ENCODE measurements at places on chromosomes 12 and 14.

GRCh38 chr14:85187521-85187920 is 342.4 kb upstream of the FLRT2 start:
- no peak for DNase-seq

DNA sequence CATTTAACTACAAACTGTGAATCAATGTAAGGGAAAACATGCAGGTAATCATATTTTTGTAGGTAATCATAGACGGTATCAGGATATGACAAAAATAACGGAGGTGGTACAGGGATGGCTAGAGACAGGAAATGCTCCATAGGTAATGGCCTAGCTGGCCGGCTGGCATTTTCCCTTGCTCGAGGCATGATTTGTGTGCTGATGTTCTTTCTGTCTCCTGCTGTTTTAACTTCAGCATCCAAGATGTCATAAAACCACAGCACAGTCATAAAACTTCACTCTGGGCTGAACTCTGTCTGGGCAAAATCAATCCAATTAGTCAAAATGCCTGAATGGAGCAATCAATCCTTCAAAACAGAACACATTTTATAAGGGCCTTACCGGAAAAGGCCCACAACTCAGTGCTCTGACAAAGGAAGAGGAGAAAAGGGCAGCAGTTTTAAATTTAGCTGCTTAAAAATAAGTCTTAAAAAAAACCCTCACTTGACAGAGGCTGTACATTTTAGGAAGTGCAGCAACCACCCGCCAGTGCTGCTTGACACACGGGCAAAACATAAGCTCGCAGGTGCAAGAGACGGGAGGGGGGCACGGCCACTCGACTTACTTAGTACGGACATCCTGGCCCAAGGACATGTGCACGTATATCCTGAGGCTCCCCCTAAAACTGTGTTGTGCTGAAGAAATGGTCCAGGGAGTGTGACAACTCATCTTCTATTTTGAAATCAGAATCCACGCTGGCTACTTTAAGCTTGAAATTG is 40.5 kb upstream of the GPR68 start:
- DNase-seq: peak; percentile 52

- DNase-seq: no peak
Measured at GRCh38 chr12:65881965-65882413, 57.7 kb downstream of the HMGA2 start.

DNA sequence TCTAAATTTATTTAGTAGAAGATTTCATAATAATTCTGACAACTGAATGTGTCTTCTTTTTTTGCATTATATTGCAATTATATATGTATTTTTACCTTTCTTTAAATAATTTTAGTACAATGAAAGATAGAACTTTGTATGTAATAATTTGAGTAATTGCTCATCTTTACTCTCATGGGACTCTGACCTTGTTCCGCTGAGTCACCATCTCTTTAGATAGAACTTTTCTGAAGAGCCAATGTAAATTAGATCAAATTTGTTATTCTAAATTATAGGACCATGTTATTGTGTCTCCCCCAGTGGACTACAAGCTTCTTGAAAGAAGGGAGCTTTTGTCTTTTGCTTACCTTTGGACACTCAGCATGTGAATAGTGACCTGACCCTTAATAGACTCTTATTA is 96.1 kb downstream of the TRHDE start:
- DNase-seq: no peak

DNA sequence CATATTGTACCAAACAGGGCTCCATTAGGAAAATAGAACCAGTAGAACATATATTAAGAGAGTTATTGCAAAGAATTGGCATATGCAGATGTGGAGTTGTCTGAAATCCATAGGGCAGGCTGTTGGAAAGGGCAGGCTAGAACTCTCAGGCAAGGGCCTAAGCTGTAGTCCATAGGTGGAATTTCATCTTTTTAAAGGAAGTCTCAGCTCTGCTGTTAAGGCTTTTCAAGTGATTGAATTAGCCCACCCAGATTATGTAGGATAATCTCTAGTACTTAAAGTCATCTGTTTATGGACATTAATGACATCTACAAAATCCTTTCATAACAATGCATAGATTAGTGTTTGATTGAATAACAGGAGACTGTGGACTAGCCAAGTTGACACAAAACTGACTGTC is 59.4 kb downstream of the RAD51B start:
- peak; percentile 87 for DNase-seq

- DNase-seq: no peak
Measured at GRCh38 chr12:108311605-108312004, 27.5 kb downstream of the CMKLR1 start.

GRCh38 chr12:50482571-50482970 is 22.2 kb upstream of the DIP2B start:
- no peak for DNase-seq

DNA sequence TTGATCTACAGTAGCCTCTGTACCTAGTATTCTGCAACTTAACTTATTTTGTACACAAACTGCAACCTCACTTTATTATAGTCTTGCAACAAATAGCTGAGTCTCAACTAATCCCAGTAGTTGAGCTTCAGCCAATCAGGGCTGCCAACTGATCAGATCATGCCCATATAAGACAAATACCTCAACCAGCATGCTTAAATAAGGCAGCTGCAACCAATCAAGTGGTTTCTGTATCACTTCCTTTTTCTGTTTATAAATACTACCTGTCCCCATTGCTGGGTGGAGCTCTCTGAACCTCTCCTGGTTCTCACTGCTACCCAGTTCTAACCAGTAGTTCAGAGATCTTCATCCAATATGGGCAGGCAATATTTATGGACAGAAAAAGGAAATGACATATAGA is 248.5 kb upstream of the FBXO33 start:
- no peak for DNase-seq

GRCh38 chr12:32901553-32901952 is 5.0 kb upstream of the PKP2 start:
- DNase-seq: no peak

DNA sequence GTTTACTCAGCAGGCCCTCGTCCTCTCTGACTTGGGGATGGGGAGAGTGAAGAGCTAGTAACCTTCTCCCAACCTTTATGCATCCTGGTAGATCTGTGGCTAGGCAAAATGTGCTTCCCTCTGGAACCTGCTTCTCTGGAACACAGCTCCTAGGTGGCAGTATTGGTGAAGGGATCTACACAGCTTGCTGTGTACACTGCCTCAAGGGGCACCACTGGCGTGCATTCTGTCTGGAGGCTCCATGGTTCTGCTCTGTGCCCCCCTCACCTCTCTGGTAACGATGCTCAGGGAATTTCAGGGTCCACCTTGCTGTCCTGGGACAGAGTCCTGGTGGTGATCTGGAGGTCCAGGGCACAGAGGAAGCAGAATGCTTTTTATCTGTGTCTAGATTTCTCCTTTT is 43.5 kb upstream of the KCNA5 start:
- DNase-seq: peak; percentile 39

- DNase-seq: no peak
Measured at GRCh38 chr12:13097491-13098011, 5.9 kb downstream of the GSG1 start.

GRCh38 chr14:104118006-104118844 is 20.2 kb upstream of the KIF26A start:
- no peak for DNase-seq

DNA sequence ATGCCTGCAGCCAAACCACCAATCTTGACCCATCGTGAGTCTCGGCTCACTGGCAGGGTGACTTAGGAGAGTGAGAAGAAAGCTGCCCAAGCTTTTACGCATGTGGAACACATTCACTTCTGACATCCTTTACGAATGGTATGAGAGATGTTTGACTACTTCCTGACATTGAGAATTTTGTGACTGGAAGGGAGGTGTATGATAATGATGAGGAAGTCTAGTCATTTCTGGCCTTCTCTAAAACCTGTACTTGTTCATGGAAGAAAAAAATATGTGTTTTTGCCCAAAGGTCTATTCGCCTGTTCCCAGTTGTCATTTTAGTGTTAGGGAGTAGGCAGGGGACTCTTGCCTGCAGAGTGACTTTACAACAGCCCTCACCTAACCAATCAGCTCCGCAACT is 227.2 kb upstream of the ATP2B1 start:
- DNase-seq: no peak

DNA sequence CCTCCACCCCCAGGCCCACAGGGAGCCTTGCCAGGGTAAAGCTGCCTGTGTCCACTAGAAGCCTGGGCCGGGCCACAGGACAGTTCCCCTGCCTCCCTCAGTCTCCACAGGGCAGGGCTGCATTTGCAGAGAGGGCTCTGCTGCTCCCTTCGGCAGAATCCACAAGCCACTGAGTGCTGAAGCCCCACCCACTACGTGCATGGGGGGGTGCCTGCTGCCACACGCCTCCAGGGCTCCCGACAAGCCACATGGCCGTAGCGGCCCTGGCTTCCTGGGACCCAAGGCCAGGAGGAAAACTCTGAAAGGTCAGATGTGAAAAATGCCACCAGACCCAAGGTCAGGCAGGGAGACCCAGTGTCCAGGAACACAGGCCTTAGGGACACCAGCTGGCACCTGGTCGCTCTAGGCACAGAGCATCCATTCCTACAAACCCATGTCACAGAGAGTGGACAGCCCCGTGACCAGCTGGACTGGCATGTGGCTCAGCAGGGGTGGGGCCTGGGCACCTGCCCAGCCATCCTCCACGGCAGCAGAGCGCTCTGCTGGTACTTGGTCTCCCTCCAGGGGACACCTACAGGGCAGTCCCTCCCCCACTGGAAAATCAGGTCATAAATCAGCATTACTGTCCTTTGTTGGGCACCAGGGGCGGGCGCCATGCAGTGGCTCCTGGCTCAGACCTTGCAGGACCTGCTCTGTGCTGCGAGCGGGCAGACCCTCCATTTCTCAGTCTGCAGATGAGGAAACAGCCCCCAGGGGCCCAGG is 42.9 kb downstream of the CCDC85C start:
- DNase-seq: no peak

- DNase-seq: no peak
Measured at GRCh38 chr12:8554451-8555195, 13.9 kb upstream of the CLEC4E start.

DNA sequence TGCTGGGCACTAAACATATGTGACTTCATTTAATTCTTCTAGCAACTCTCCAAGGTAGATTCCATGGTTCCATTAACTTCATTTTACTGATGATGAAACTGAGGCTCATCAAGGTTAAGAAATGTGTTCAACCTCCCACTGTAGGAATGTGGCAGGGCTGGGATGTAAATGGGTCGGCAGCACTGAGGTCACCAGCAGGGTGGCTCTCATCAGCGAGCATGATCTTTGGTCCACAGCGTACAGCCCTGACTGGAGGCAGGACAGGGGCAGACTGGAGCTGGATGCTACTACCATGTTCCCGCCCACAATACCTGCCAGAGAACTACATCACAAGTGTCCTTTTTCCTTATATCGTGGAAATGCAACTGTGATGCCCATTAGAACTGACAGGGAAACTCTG is 4.6 kb downstream of the APPL2 start:
- no peak for DNase-seq

- DNase-seq: no peak
Measured at GRCh38 chr12:102753802-102754201, 163.2 kb downstream of the PAH start.

GRCh38 chr14:56115976-56116893 is 2.0 kb upstream of the PELI2 start:
- peak; percentile 86 for DNase-seq

DNA sequence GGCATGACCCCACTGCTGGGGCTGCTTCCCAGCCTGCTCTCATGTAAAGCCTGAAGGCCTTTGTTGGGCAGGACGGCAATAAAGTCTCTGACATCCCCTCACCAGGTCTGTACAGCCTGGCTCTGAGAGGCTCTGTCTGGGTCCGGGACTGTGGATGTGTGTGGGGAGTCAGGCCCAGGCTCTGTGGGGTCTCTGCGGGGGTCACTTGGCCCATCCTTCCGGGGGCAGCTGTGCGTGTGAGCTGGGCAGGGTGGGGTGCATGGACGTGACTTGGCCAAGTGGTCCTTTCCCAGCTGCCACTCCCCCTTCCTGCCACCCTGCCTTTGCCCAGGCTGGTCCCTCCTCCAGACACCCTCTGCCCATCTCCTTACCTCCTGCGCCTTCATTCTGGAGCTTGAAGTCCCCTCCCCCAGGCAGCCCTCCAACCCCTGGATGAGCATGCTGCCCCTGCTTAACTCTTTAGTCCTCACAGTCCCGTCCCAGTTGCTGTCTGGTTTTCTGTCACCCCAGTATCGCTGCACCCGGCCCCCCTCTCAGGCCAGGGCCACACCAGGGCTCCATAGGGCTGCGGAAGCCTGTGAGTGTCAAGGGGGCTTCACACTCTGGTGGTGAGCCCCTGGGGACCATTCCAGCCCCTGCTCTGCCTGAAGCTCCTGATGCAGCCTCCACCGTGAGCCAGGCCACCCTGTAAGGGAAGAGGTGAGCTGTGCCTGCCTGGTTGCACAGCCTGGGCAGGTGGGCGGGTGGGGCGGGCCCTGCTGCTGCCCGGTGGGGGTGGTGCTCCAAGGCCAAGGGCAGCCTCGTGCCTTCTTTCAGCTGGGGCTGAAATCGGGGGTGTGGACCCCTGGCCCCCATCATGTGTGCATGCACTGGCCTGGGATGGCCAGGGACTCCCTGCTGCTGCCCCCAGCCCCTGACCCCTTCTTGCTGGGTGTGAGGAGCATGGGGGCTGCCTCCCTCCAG is 25.5 kb upstream of the KIF26A start:
- no peak for DNase-seq

DNA sequence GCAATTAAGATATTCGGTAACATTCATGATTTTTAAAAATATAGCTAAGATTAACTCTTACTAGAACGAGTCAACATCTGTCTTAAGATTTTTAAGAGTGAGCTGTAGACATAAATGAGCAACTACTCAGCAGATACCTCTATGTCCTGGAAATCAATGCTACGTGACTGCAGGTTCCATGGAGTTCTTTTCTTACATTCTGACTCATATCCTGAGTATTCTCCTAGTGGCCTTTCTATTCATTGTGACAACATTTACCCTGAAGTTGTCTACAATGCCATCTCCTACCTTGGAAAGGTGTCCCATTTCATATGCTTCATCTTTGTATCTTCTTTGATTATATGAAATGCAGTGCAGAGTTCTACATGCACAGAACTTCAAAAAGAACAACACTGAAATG is 59.9 kb downstream of the PKP2 start:
- DNase-seq: no peak

DNA sequence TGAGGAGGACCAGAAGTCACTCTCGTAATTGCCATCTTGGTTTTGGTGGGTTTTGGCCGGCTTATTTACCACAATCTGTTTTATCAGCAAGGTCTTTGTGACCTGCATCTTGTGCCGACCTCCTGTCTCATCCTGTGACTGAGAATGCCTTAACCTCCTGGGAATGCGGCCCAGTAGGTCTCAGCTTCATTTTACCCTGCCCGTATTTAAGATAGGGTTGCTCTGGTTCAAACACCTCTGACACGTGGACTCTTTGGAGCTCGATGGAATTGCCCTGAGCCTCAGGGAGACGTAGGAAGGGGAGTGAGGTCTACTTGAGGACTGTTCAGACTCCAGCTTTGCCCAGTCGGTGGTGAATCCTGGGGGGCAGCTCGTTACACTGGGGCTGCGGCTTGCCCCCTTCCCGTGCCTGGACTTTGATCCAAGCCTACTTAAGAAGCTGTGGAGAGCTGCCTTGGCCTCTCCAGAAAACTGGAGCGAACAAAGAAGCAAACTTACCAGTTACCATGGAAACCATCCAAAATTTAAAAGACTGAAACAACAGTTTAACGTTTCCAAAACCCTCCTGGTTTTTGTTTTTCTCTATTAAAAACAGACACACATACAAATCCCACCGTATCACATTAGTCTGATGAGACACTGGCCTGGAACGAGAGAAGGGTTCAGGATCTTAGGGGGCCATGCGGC is 28.0 kb downstream of the CALM1 start:
- no peak for DNase-seq

GRCh38 chr14:59772233-59772632 is 98.3 kb downstream of the RTN1 start:
- DNase-seq: no peak

GRCh38 chr12:42130672-42131402 is 13.8 kb downstream of the GXYLT1 start:
- no peak for DNase-seq

- DNase-seq: peak; percentile 27
Measured at GRCh38 chr14:89616852-89617341, 199.9 kb upstream of the FOXN3 start.
